NCI-H1092 treated with DMSO at 0.1 percent for 48 hours (cell line): ENCODE measurements at places on chromosomes 2 and 18.
A peak's percentile ranks its signal among the peaks of the same experiment; 100 is the strongest.

DNA sequence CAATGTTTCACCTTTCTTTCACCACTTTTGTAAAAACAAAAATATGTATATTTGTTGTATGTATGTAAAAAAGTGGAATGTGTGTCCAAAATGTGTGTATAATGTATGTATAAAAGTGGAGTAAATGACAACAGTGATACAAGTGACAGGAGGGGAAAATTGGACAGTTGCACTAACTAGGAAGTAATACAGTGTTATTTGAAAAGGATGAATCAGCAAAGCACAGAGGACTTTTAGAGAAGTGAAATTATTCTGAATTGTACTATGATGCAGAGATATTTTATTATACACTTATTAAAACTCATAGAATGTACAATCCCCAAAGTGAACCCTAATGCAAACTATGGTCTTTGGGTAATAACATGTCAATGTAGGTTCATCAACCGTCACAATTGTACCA lies 331.3 kb upstream of the CNTNAP5 start:
- DNase-seq = no peak

DNA sequence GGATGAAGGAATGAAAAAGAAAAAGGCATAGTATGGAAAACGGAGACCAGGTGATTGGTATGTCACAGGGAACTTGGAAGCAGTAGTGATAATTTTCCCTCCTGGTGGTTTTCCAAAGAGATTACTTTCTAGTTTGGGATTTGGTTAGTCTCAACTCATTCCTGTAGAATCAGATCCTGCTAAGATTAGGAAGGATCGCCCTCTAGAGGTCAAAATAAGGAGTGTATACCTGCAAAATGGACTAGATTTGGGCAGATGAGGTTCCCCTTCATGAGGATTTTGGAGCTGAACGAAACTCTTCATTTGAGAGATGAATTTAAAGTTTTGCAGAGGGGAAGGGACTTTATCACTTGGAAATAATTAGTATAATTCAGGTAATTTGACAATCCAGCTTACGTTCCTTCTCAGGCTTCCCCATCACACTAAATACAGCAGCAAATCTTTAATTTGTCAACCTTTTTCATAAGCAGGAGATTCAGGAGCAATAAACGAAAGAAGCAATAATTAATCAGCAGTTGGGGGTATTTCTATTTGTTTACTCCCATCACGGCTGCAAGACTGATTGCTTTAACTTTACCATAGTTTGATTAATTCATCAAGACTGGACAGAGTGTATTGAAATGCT lies 65.2 kb downstream of the CCDC195 start:
- DNase-seq = peak; percentile 34

- no peak for DNase-seq
These were observed 82.0 kb upstream of the FSHR start for GRCh38 chr2:49236316-49236715.

DNA sequence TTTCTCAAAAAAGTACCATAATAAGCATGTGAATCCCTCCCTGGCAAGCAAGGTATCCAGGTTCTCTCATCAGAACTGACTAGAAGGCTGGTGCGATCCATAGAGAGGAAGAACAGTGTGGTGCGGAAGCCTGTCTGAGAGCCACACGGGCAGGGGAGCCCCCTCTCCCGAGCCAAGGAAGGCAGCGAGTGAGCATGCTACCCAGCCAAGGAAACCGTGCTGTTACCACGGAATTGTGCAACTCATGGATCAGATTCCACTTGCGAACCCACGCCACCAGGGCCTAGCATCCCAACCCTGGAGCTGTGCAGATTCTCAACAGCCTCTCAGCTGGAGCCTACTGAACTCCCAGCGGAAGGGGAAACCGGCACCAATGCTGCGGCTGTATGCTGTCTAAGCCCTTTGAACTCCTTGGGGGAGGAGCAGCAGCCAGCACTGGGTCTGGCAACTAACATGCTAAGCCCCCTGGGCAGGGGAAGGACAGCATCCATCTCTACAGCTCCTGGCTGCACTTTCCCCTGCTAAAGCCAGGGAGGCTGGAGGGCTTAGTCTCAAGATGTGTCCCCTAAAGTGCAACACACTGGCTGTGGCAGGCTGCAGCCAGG lies 823.1 kb downstream of the EPHA4 start:
- DNase-seq = no peak

- DNase-seq = peak; percentile 83
These were observed 242.2 kb downstream of the TGIF1 start for GRCh38 chr18:3692113-3692621.

GRCh38 chr2:80348953-80349352 lies 44.4 kb upstream of the LRRTM1 start:
- DNase-seq = no peak

DNA sequence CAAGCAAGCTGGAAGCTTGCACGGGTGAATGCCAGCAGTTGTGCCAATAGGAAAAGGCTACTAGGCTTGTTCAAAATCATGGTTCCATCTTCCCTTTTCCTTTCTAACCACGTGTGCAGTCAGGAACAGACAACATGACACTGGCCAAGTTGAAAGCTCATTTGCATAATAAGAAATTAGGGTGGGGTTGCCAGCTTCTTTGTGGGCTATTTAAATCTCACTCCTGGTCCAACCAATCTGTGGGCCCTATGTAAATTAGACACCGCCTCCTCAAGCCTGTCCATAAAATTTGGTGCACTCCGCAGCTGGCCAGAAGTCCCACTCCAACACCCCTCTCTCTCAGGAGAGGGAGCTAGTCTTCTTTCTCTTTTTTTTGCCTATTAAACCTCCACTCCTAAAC lies 1948.4 kb upstream of the PIK3C3 start:
- DNase-seq = no peak

- DNase-seq = no peak
These were observed 9.2 kb upstream of the ANTXR1 start for GRCh38 chr2:69003731-69004130.

DNA sequence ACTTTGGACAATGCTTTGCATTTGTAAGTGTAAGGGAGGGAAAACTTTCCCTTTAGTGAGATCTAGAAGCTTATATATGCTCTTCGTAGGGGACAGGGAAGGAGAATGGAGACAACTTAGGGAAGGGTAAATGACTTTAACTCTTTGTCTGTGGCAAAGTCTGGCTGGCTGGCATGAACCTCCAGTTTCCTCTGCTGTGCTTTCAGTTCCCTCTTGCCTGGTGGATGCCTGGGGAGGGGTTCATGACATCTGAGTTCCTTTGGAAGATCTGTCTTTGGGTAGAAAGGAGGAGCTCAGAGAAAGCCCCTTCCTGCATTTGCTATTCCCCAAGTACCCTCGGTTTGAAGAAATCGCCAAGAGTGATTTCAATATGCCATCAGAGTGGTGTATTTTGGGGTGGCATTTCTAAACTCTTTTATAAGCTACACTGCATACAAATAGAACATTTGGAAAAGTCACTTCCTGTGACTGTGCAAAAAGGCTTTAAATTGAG lies 143.6 kb downstream of the VAPA start:
- no peak for DNase-seq

DNA sequence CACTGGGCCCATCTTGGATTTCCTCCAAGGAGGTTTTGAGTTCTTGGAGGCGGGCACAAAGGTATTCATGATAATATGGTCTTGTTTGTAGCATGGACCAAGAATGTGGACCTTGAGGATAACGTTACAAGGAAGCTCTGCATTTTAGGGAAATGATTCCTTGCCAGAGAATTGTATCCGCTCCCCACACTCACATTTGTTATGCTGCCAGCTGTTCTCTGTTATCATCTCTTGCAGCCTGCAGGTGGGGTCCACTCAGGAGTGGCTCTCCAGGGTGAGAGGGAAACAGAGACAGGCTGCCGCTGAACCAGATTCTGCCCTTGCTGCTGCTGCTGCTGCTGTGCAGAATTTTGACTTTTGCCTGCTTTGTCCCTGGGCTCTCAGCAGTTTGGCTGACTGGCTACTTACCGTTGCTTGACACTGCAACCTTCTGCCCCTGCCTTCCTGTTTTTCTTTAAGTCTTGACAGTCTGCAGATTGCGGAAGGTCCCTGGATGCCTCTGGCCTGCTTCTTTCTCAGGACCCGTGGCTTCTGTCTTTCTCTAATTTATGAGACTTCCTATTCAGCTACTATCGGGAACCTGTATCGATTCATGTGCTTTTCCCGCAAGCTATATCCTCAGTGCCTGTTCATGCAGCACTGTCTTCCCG lies 122.3 kb upstream of the DOCK10 start:
- no peak for DNase-seq

GRCh38 chr18:55236150-55236931 lies 277.1 kb upstream of the CCDC68 start:
- DNase-seq = no peak

DNA sequence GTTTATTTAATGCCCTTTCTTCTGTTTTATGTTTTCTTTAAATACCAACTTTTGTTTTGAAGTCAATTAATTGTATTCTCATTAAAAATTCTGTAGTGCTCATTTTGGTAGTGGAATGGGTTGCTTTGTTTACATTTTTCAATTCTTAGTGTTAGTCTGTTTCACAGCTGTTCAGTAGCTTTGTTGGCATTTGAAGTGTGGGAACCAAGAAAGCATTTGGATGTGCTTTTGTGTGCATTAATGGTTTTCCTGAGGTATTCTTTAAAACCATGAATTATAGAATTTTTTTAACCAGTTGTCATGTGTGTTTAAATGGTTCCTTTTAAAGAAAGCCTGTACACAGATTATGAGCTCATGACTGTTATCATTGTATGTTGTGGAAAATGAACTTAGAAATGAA lies 19.7 kb downstream of the MIB1 start:
- DNase-seq = no peak

DNA sequence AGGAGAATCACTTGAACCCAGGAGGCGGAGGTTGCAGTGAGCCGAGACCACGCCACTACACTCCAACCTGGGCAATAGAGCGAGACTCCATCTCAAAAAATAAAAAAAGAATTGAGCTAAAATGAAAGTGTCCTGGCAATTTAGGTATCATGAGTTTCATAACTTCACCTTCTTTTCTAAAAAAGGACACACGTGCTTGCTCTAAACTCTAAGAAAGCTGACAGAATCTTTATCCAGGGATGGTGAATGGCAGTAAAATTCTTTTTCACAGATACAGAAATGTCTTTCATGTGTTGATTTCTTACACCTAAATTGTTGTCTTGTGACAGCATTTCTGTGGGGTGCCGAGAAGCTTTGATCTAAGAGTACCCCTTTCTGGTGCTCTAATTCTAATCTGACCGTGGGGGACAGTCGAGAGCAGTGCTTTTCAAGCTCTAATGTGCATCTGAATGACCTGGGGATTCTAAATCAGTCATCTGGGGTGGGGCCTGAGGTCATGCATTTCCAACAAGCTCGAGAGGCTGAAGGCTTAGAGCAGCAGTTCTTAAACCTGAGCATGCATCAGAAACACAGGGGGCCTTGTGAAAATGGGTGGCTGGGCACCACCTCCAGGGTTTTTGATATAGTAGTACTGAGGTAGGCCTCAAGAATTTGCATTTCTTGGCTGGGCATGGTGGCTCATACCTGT lies 42.1 kb upstream of the REL start:
- no peak for DNase-seq

- DNase-seq = no peak
These were observed 220.7 kb downstream of the SEPTIN10 start for GRCh38 chr2:109392816-109393661.

GRCh38 chr2:14306268-14306861 lies 326.2 kb upstream of the LRATD1 start:
- DNase-seq = no peak

GRCh38 chr2:113070606-113070975 lies 2.8 kb downstream of the IL1F10 start:
- no peak for DNase-seq

- DNase-seq = no peak
These were observed 23.0 kb downstream of the BIN1 start for GRCh38 chr2:127083819-127084503.

- no peak for DNase-seq
These were observed 122.1 kb upstream of the RMDN2 start for GRCh38 chr2:37802899-37803379.
